HT-29 (cell line): ENCODE measurements at places on chromosomes 13 and 19.

- peak; percentile 74 for DNase-seq
These were observed 28.1 kb upstream of the SIAH3 start for GRCh38 chr13:45879666-45880065.

GRCh38 chr13:42752731-42753130 is 28.7 kb upstream of the FAM216B start:
- no peak for DNase-seq

GRCh38 chr13:49953560-49953959 is 17.4 kb upstream of the SPRYD7 start:
- DNase-seq, result no peak

DNA sequence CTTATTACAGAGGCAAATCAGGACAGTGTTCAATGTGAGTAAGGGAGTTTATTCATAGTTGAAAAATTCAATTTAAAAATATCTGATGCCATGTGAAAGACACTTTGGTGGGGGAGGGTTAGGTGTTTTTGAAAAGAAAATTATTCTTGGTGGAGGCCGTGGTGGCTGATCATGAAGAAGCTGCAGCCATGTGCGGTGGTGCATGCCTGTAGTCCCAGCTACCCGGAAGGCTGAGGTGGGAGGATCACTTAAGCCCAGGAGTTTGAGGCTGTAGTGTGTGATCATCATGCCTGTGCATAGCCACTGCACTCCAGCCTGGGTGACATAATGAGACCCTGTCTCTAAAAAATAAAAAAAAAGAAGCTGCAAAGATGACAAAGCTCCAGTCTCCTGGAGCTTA is 28.6 kb downstream of the WDFY2 start:
- no peak for DNase-seq

DNA sequence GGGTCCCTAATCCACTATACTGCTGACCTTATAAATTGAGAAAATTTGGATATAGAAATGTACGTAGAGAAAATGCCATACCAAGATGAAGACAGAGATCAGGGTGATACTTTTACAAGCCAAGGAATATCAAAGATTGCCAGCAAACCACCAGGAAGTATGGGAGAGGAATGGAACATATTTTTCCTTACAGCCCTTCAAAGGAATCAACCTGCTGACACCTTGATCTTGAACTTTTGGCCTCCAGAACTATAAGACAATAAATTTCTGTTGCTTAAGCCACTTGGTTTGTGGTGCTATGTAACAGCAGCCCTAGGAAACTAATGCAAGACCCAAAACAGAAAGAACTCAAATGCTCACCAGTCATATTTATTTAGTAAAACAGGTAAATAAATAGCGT is 10.3 kb upstream of the NDFIP2 start:
- DNase-seq, result no peak

DNA sequence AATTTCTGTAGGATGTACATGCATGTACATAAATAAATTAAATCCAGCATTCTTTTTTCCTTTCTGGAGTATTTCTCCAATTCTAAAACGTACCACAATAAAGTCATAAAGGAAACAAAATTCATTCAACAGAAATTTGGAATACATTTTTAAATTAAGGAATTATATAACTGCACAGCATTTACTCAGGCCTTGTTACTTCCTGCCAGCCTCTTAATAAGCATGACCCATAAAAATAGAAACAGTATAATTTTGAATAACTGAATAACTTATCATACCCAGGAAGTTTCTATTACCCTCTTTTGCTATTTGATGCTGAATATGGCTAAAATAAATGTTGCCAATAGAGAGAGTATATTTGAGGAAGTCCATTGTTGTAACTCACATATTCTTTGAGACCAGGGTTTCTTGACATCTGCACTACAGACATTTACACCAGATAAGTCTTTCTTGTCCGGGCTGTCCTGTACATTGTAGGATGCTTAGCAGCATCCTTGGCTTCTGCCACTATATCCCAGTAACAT is 178.2 kb downstream of the KLF12 start:
- DNase-seq, result no peak

DNA sequence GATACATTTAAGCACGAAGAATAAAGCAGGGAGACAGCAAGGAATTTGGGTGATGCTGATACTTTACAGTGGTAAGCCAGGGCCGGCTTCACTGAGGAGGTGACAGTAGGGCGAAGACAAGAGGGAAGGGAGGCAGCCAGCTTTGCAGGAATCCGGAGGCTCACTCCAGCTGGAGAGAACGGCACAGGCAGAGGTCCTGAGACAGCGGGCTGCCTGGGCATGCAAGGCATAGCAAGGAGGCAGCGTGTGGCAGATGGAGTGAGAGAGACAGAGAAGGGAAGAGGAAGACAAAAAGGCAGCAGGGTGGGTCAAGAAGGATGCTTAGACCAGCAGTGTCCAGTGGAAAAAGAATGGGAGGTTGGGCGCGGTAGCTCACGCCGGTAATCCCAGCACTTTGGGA is 83.2 kb upstream of the WASF3 start:
- no peak for DNase-seq

GRCh38 chr19:38425222-38425809 is 703 bp downstream of the RASGRP4 start:
- DNase-seq, result no peak

- DNase-seq, result no peak
These were observed 42.4 kb upstream of the RFC3 start for GRCh38 chr13:33775339-33776108.

DNA sequence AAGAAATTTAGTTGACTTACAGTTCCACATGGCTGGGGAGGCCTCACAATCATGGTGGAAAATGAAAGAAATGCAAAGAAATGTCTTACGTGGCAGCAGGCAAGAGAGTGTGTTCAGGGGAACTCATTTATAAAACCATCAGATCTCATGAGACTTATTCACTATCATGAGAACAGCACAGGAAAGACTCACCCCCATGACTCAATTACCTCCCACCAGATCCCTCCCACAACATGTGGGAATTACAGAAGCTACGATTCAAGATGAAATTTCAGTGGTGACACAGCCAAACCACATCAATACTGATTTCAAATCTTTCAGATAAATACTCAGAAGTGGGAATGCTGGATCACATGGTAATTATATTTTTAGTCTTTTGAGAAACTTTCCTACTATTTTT is 1357.9 kb downstream of the SLITRK5 start:
- no peak for DNase-seq

DNA sequence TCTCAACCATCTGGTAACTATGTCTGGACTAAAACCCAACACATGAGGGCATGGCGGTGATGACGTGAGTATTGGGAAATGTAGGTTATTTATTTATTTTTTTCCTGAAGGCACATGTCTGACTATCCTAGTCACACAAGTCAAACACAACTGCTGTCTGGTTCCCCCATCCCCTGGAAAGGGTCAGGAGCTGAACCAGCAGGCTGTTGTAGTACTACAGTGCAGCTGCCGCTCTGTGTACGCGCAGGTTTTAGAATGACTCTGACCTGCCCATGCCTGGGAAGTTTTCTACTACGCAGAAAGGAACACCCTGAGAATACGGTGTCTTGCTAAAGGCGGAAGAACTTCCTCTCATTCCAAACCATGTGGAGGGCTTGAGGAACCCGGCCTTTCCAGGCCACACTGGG is 1.2 kb downstream of the SLC7A1 start:
- DNase-seq, result peak; percentile 95

DNA sequence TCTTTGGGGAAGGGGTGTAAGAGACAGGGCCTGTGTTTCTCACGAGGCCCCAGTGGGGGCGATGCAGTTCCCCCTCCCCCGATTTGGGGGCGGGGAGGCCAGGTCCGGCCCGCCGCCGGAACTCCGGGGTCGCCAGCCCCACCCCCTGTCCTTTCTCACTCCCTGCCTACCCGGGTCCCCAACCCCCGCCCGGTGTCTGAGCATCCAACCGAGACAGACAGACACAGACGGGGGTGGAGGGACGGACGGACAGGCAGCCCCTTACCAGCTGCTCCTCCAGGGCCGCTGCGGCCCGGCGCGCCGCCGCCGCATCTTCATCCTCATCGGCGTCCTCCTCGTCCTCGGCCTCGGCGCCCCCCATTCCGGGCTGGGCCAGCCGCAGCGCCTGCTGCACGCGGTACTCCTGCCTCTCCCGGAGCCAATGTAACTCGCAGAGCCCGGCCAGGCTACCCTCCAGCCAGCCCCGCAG is 397 bp downstream of the DACT3 start:
- no peak for DNase-seq

DNA sequence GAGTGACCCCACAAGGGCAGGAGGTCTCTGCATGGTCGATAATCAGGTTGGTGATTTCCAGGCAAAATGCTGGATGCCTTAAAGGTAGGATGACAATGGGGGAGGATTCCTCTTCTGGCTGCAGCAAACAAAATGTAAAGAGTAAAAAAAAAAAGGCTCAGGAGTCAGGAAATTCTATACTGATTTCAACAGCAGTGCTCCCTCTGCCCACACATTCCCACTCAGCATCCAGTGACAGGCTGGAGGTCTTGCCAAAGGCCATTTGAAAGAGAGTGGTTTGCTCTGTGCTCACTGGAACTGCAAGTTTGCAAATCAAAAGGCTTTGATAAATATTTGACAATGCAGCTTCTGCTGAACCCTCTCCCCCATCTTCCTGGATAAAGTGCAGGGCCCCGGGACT is 135.4 kb downstream of the TNFRSF19 start:
- DNase-seq, result no peak

- DNase-seq, result no peak
These were observed 18.9 kb downstream of the ELAVL1 start for GRCh38 chr19:7986321-7987113.

DNA sequence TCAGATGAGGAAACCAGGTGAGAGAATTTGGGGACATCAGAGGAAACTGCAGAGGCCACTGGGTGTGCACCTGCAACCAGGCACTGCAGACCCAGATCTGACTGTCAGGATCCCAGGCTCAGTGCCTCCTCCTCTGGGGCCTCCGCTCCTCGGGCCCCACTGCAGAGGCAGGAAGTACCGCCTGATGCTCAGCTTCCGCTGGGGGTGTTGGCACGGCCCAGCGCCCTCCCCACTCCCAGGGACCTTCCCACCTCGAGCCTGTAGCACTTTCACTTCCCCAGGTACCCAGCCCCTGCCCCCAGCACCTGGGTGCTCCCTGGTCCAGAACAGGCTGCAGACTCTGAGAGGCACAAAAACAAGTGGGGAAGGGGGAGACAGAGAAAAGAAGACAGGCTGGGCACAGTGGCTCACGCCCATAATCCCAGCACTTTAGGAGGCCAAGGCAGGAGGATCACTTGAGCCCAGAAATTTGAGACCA is 1.4 kb upstream of the CD37 start:
- DNase-seq, result no peak

DNA sequence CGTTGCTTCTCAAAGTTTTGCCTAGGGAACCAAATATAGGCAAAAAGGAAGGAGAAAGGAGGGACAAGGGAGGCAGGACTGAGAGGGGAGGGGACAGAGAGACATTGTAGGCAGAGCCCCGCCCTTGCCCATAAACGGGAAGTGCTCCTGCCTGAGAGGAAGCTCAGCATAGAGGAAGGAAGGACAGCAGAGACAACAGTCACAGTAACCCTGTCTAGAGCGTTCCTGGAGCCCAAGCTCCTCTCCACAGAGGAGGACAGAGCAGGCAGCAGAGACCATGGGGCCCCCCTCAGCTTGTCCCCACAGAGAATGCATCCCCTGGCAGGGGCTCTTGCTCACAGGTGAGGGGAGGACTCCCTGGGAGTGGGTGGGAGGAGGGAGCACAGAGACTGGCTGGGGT is at the start of gene CEACAM21:
TSS of gene CEACAM21 (plus strand) at position 169 of the 400 bp plus-strand sequence. CDS start at position 278, 109 bp downstream.
- DNase-seq, result no peak

DNA sequence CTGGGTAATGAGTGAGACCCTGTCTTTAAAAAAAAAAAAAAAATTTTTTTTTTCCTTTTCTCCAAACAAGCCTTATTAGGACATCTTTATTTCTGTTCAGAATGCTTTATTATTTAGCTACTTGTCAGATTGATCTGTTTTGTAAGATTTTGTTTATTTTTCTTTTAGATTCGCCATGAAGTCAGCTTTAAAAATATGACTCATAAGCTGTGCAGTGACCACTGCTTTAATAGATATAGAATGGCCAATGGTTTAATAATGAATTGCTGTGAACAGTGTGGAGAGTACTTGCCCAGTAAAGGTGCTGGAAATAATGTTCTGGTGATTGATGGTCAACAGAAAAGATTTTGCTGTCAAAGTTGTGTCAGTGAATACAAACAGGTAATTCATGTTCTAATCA is 47.7 kb downstream of the ZMYM2 start:
- DNase-seq, result no peak

GRCh38 chr13:44565881-44566280 is 10.2 kb downstream of the TSC22D1 start:
- DNase-seq, result no peak

DNA sequence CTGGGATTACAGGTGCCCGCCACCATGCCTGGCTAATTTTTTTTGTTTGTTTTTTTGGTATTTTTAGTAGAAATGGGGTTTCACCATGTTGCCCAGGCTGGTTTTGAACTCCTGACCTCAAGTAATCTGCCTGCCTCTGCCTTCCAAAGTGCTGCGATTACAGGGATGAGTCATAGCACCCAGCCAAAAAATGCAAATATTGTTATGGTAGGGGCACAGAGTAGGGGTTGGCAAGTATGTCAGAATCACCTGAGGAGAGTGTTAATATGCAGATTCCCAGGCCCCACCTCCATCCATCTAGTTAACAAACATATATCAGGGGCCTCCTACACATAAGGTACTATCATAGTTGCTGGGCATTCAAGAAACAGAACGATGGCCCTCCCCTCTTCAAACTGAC is 44.7 kb downstream of the VAV1 start:
- DNase-seq, result no peak

DNA sequence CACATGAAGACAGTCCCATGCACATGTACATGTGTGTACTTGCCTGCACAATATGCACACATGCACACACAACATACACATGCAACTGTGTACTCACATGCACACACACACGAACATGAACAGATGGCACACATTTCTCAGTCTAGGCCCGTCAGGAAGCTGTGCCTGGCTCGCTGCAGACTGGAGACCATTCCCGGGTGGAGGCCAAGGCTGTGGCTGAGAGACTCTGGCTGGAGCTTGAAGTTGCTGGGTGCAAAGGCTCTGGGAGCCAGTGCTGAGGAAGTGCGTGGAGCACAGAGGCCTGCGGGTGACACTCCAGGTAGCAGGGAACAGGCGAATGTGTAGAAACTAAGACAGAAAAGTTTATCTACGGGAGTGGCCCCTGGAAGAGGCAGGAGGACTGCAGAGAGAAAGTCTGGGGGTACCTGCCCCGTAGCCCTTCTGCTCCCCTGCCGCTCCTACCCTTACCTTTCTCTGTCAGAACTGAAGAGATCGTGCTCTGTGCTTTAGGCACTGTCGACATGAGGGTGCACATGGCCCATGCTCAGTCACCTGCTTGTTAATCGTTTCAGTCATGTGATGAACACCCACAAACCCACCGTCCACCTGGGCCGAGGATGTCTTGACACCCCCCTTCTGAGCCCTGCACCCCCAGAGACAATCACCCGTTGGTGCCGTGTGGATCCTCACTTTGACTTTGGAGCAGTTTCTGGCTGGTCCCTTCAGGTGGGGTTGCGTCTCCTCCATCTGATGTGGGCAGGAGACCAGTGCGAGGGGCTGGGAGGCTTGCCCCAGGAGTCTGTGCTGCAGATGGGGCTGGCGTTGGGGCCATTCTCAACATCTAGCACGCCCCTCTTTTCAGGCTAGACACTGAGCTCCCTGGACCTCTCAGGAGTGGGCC is 69.4 kb downstream of the TEX29 start:
- DNase-seq, result no peak
